ENCODE measurements at places on chromosomes 5 and 9.

GRCh38 chr5:121863753-121864285 lies 12.1 kb downstream of the FTMT start:
- DNase-seq, result no peak

GRCh38 chr9:12920437-12920836 lies 145.6 kb downstream of the LURAP1L start:
- no peak for DNase-seq

- no peak for DNase-seq
These were observed 26.3 kb downstream of the SLC9A3 start for GRCh38 chr5:497871-498509.

DNA sequence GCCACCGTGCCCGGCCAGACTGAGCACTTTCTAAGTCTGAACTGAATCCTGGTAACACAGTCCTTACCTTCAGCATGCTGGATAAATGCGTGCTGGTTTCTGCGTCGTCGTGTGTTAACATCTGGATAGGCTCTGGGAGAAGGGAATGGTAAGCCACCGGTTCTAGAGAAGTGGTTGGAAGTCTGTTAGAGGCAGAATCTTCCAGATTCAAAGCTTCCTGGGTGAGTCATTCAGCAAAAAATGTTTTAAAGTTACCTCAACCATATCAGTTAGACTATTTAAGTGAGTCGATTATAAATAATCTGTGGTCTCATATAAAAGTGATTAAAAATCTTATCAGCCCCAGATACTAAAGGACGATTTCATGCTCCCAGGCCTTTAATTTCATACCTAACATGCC lies 256.5 kb upstream of the NFIL3 start:
- DNase-seq, result no peak

- DNase-seq, result no peak
These were observed 244.5 kb upstream of the VLDLR start for GRCh38 chr9:2377117-2377516.

GRCh38 chr5:149410071-149410470 lies 31.0 kb upstream of the IL17B start:
- no peak for DNase-seq

GRCh38 chr5:126462239-126463014 lies 39.2 kb downstream of the GRAMD2B start:
- DNase-seq, result no peak

DNA sequence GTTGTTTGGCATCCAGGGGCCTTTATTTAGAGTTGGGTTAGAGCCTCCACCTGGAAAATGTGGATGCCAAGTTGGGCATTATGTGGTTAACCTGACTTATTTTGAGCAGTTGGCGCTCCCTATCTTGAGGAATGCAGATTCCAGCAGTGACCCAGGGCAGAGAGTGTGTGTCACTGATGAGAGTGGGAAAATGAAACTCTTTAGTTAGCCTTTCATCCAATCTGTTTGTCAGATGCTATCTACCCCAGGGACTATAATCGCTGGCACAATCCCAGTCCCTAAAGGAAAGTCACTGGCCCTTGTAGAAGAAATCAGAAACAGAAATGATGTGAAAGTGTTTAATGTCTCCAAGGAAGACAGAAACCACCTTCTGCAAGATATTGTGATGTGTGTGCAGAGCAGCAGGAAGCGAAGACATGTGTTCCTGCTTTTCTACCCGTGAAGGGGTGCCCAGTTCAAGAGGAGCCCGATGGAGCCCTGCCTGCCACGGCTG lies 10.2 kb upstream of the STING1 start:
- no peak for DNase-seq

- DNase-seq, result no peak
These were observed 230.9 kb downstream of the AUH start for GRCh38 chr9:91130796-91131318.

- no peak for DNase-seq
These were observed 19.2 kb upstream of the ZNF131 start for GRCh38 chr5:43101491-43101890.

- no peak for DNase-seq
These were observed 1.1 kb downstream of the ARL10 start for GRCh38 chr5:176366232-176366894.

DNA sequence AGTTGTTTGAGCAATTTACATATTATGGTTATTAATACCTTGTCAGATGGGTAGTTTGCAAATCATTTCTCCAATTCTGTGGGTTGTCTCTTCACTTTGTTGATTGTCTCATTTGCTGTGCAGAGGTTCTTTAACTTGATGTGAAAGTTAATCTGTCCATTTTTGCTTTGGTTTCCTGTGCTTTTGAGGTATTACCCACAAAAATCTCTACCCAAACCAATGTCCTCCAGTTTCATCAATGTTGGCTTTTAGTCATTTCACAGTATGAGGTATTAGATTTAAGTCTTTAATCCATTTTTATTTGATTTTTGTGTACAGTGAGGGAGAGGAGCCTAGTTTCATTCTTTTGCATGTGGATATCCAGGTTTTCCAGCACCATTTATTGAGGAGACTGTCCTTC lies 82.4 kb downstream of the MRPS30 start:
- DNase-seq, result no peak

- no peak for DNase-seq
These were observed 670.4 kb upstream of the CDH6 start for GRCh38 chr5:30523061-30523460.

DNA sequence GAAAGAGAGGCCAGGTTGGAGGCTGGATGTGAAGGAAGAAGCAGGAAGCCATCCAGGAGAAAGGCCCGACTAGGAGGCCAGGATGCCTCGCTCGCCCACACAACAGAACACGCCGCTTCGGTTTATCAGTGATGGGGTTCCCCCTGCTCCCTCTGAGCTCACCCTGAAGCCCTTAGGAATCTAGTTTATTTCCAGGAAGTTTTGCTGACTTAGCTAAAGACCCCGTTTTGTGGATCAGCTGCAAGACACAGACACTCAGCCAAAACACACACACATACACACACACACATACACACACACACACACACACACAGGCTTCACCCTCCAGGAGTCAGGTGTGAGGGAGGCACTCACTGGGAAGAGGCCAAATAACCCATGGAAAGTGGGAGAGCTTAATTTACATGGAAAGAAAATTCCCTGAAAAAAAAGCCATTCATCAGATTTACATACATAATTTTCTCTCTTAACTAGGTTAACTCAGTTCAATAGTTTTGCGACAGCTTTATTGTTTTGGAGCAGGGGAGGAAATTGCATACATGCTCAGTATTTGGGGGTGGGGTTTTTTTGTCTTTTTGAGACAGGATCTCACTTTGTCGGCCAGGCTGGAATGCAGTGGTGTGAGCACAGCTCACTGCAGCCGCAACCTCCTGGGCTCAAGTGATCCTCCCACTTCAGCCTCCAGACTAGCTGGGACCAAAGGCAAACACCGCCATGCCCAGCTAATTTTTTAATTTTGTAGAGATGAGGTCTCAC lies 92.7 kb upstream of the HAND1 start:
- no peak for DNase-seq

DNA sequence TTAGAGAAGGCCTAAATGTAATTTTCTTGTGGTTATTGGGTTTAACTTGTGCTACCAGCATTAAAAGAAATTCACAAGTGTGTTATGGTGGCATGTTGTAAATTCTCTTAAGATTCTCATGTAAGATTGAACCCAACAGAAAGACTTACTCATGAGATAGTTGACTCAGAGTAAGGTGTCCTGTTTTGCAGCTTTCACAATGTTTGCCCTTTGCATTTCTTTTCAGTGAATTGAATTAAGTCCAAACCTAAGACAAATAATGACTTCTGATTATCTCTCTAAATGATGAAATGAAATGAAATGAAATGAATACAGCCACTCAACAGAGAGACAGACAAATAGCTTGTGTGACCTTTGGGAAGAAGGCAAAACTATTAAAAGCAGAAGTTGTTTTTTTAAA lies 1696.9 kb upstream of the WWC1 start:
- DNase-seq, result no peak

- DNase-seq, result no peak
These were observed 34.7 kb downstream of the LMNB1 start for GRCh38 chr5:126811515-126812198.

DNA sequence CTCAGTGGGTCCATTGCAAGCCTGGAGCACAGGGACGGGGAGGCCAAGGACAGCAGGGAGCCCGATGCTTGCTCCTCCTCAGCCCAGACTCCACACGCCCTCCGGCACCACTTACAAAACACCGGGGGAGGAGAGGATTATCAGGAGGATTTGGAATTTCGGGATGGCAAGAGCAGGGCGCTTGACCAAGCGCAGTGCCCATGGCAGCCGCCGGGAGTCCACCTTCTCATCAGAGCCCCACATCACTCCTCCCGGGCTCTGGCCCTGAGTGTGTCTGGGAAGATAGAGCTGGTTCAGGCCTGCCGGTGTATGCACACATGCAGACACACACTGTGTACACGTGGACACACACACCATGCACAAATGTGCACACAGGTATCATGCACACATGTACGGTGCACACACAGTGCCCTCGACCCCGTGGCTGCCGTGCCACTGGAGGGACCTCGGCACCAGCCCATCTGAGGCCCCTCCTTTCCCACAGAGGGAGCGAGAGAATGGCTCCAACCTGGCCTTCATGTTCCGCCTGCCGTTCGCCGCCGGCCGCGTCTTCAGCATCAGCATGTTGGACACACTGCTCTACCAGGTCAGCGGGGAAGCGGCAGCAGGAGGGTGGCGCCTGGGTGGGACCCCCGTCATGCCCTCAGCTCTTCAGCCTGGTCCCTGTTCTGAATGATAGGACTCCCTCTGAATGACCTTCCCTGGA lies 81.7 kb downstream of the KCNT1 start:
- DNase-seq, result no peak

DNA sequence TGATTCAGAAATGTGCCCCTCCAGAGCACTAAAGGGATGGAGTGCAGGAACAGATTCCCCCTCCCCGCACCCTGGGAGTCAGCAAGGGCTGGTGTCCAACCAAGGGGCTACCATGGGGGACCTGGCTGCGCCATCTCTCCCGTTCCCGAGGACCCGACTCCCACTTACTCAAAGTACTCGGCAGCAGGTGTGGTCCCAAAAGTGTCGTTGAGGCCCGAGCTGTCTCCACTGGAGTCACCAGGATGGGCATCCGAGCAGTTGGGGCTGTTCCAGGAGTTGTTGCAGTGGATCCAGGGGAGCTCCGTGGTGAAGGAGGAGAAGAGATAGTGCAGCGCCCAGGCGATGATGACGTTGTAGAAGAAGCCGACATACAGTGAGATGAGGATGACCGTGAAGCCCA lies 12.9 kb downstream of the SLC6A3 start:
- no peak for DNase-seq

- DNase-seq, result no peak
These were observed 43.9 kb downstream of the NDUFS4 start for GRCh38 chr5:53604309-53604708.

DNA sequence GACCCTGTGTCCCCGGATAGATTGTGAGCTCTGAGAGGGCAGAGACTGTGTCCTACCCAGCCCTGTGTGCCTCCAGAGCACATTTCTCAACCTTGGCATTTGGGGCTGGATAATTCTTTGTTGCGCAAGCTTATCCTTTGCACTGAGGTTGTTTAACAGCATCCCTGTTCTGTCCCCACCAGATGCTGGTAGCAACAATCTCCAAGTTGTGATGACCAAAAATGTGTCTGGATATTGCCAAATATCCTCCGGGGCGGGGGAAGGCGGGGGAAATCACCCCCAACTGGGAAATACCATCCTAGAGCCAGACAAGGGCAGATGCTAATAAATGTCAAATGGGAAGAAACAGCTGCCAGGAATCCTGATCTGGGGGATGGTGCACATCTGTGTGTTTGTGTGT lies 24.0 kb upstream of the TNIP1 start:
- no peak for DNase-seq

DNA sequence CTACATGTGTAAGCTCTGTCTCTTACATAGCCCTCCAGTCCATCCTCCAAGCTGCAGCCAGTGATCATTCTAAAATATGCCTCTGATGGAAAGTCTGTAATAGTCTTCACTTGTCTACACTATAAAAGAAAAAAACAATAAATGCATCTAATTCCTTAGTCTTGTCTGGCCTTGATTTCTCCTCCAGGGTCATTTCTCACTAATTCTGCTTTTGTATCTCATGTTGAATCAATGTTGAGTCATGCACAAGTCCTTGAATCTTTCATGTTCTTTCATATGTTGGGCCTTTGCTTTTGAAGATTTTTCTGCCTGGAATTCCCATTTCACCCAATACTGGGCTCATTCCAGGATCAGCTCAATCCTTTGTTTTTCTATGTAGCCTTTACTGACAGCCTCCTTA lies 121.1 kb upstream of the TRIM32 start:
- no peak for DNase-seq

DNA sequence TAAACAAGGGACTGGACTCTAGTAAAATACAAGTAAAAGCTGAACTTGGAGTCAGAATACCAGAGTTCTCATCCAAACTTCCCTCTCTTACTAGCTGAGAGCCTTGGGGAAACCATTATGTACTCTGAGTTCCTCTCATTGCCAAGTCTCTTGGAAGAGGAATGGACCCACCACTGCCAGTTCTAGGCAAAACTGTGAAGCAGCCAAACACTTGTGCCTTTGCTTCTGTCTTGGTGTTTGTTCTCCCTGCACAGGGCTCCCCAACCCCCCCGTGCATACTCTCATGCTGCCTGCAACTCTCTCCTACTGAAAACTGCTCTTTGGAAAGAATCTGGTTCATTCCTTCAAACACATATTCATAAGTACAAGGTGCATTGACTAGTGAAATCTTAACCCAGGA lies 102.6 kb downstream of the PDZD2 start:
- DNase-seq, result no peak

Measured in HL-60 (cell line).